ENCODE measurements at places on chromosomes 7 and 10. TPM values are rescaled to one million over a fixed set of nuclear protein-coding genes. Genes with fewer than 3 reads are reported as not detected.

DNA sequence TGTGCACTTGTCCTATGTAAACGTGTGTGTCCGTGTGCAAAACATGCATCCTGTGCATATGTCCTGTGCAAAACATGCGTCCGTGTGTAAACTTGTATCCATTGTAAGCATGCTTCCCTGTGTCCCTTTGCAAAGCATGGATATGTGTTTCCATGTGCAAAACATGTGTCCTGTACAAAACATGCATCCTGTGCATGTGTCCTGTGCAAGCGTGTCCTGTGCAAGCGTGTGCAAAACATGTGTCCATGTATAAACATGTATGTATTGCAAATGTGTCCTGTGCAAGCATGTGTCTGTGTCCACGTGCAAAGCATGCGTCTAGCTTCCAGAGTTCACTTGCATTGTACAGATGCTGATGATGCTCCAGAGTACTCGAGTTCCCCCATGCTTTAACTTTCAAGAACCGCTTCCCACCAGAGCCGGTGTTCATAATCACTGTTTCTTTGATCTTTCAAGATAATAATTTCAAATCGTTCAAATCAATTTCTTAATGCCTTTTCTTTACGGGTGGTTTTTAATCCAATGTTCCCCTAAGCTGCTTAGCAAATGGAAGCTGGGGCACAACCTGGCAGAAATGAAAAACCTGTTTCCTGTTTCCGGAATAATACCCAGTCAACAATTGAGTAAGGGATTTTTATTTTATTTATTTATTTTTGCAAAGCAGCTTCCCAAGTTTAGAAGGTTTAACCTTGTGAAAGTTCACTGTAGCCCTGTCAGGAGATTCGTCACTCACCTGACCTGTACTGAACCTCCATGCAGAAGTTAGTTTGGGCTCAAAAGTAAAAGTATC, 641 bp upstream of the ASB13 start:
- peak; percentile 18 for DNase-seq
- H3K27ac ChIP-seq, result peak overlapping the region; percentile 88
- no peaks in the 10 kb centered on the region for H3K36me3 ChIP-seq

The HTR7 gene
- total RNA-seq, result 0.29 TPM

The CDHR1 gene
- total RNA-seq, result 99.3 TPM

GRCh38 chr7:87511510-87511909, 36.0 kb upstream of the ABCB4 start:
- H3K4me1 ChIP-seq, result no peaks in the 10 kb centered on the region
- no peak overlapping the region for H3K27ac ChIP-seq
- no peaks in the 10 kb centered on the region for H3K27me3 ChIP-seq
- no peak for DNase-seq
- no peaks in the 10 kb centered on the region for H3K36me3 ChIP-seq

DNA sequence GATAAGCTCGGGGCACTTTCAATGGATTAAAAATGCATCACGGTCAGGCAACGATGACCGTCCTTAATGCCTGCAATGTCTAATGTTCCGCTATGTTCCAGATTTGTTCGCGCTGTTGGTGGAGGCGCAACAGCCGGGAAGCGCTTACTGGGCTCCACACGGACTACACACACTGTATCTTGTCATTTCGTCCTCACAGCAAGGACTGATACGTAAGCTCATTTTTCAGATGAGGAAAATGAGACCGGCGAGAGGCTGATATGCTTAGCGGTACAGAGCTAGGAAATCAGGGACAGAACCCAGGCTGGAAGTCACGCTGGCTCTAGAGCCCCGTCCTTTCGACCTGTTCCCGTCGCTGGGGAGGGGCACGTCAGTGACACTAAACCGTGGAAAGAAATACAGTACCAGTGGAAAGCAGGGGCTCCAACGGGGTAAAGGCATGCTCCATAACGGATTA, 670 bp downstream of the TPK1 start:
- H3K4me1 ChIP-seq, result no peaks in the 10 kb centered on the region
- DNase-seq, result peak; percentile 39
- peak overlapping the region; percentile 64 for H3K4me3 ChIP-seq

- no peaks in the 10 kb centered on the region for H3K27me3 ChIP-seq
- no peak overlapping the region for H3K4me3 ChIP-seq
- H3K27ac ChIP-seq, result peak overlapping the region; percentile 51
- H3K36me3 ChIP-seq, result no peaks in the 10 kb centered on the region
- DNase-seq, result no peak
Observed at GRCh38 chr7:7516156-7516555, 19.5 kb downstream of the COL28A1 start.

The ACBD7 gene
- total RNA-seq, result 0.44 TPM

DNA sequence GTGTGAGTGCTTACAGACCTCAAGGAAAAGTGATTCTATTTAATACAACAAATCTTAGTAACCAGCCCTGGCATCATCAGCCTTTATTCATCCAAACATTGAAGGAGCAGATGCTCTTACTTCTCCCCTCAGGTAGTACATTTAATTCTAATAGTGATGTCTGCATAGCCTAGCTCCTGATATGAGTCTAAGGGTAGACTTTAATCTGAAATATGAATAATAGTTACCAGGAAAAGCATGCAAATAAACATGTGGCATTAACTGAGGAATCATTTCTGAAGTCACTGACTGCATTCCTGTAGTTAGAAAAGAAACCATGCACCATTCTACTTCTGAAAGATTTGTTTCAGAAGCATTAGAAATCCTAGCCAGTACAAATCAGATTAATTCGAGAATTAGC, 25.7 kb upstream of the LMBR1 start:
- no peaks in the 10 kb centered on the region for H3K27me3 ChIP-seq
- H3K36me3 ChIP-seq, result no peaks in the 10 kb centered on the region
- no peaks in the 10 kb centered on the region for H3K4me1 ChIP-seq

DNA sequence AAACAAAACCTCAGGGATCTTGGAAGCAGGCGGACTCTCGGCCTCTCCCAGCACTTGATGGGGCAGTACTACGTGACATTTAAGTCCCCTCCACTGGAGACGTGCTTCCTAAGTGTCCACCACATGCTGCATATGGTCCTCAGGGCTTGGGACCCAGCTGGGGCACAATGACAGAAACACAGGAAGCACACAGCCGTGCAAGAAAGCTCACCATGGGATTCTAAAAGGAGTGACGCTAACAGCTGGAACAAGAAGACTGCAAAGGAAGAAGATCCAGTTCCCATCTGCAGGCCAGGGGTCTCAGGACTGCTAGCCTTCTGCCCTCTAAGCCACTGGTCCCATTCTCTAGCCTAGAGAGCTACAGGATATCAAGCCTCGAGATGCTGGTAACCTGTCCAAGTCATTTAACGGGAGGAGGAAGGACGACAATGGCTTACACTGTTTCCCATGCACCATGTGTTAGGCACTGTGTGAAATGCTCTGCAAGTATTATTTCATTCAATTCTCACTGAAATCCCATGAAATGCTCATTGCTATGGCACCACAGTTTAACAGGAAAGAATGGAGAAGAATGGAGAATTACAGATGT, 61.1 kb downstream of the KCNMA1 start:
- no peak overlapping the region for H3K4me3 ChIP-seq
- H3K36me3 ChIP-seq, result no peaks in the 10 kb centered on the region
- no peak for DNase-seq
- no peak overlapping the region for H3K27ac ChIP-seq
- H3K4me1 ChIP-seq, result no peaks in the 10 kb centered on the region

- H3K36me3 ChIP-seq, result no peaks in the 10 kb centered on the region
- peaks cover 17% of the 10 kb centered on the region for H3K27me3 ChIP-seq
- no peak for DNase-seq
- H3K27ac ChIP-seq, result no peak overlapping the region
- H3K4me3 ChIP-seq, result no peak overlapping the region
Observed at GRCh38 chr7:21548491-21548890, 5.7 kb downstream of the DNAH11 start.

DNA sequence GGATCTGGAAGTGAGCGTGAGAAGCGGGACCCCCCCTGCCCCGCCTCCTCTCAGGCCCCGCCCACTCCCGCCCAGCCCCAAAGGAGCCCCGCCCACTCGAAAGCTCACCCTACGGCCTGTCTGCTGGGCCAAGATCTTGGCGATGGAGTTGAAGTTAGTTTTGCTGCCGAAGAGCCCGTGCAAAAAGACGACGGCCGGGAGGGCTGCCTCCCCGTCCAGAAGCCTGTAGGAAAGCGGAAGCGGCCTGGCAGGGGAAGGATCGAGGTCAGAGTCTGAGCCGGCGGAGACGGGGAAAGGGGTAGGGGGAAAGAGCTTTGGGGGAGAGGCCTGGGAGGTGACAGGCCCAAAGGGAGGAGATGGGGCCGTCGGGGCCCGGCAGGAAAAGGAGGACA, 386 bp downstream of the ABHD11 start:
- H3K4me1 ChIP-seq, result peaks cover 4% of the 10 kb centered on the region
- H3K27ac ChIP-seq, result peak overlapping the region; percentile 91
- no peaks in the 10 kb centered on the region for H3K36me3 ChIP-seq

The EIF5AL1 gene
- total RNA-seq, result 1.6 TPM

The ADAM8 gene
- 5.7 TPM for total RNA-seq

The GSTO2 gene
- 12.8 TPM for total RNA-seq

DNA sequence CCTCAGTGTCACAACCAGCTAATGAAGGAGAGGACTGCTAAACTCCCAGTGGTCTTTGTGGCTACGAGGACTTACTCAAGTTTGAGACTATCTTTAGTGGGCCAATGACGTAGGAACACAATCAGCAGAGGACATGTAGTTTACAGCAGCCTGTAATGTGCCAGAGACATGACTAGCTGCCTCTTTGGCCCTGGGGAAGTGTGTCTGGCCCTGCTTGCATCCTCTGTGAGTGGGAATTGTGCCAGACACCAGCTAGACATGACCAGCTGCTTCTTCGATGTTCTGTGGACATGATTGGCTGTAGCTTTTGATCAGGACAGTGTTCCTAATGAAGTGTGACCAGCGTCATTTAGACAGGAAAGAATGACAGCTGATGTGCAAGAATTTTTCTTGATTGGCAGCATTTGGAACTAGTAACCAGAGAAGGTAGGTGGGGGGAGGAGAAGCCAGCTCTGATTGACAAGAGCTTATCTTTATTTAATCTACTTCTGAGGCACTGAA, 141.7 kb downstream of the AUTS2 start:
- H3K27me3 ChIP-seq, result no peaks in the 10 kb centered on the region
- no peaks in the 10 kb centered on the region for H3K4me1 ChIP-seq
- no peak overlapping the region for H3K27ac ChIP-seq
- DNase-seq, result no peak
- H3K4me3 ChIP-seq, result no peak overlapping the region
